Dermis blood vessel endothelial cell (primary cell): ENCODE measurements at places on chromosomes 2 and 18. TPM values are rescaled to one million over a fixed set of nuclear protein-coding genes. Genes with fewer than 3 reads are reported as not detected.

CD8B gene
- total RNA-seq, result not detected in 2 replicates

SPC25 gene
- total RNA-seq, result 2.6 and 6.4 TPM in 2 replicates

GRCh38 chr2:240151477-240152031 is 11.1 kb upstream of the OTOS start:
- no peak for DNase-seq

DNA sequence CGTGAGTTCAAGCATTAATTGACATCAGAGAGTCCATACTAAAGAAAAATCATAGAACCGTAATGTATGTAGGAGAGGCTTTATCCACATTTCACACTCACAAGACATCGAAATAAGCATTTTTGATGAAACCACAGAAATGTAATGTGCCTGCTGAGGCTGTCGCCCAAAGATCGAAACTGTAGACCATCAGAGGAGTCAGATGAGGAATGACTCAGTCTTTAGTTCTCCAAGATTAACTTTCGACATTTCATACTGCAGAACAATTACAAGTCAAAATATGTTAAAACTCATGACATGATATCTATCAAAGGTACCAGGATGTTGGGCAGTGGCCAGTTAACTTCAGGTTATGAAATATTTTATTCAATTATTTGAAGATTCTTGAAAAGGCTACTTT is 79.6 kb downstream of the RAB31 start:
- DNase-seq, result no peak

GRCh38 chr2:23645230-23645808 is 260.3 kb downstream of the KLHL29 start:
- DNase-seq, result no peak

DNA sequence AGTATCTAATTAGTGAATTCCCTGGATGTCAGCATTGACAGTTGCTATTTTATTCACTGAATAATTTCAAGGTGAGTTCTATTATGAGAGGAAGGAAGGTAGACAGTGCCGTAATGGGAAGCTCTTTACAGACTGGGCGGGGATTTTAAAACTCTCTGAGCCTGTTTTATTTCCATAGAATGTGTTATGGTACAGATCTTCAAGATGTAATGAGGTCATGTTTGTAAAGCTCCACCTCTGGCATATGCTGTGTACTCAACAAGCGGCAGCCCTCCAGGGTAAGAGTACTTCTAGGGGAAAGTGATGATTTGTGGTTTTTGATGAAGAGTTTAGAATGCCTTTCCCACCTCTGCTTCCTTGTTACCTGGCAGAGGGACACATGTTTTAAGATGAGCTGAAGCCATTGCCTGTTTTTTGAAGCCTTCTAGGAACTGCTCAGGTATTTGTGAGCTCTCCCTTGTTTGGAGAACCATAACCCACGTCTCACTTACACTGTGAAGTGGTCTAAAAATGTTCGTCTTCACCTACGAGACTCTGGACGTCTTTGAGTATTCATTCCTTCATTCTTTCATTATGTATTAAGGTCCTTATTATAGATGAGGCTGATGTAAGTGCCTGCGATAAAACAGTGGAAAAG is 251.2 kb downstream of the PTGR3 start:
- no peak for DNase-seq

DNA sequence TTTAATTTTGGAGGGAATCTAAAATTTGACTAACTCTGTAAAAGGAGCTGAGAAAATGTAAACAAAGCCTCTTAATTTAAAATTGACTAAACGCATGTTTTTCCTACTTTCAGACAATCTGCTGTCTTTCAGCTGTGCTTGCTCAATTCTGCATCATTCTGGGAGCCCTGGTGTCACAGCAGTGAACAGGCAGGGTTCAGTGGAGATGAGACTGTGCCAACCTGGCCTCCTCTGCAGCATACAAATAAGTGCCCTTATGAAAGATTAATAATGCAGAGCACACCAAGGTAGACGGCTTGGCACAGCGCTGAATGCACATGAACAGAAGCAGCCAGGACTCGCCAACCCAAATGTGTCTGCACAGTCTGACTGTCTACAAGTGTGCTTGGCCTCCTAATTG is 222.0 kb upstream of the CHAC2 start:
- no peak for DNase-seq

DNA sequence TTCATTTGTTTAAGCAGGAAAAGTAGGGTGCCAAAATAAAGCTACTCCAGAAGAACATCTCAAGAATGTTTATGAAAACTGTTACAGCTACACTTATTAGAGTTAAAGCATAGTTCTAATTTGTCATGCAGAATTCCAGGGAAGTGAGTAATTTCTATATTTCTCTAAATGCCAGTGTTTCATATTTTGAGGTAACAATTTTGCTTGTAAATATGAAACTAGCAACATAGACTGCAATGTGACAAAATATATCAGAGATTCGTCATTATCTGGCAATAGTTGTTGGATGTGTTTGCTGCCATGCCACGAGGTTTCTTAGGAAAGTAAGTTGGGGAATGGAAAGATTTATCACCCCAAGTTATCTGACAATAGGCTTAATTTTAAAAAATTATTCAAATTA is 424.1 kb upstream of the ZEB2 start:
- peak; percentile 58 for DNase-seq

GRCh38 chr2:54310961-54311360 is 54.9 kb upstream of the TSPYL6 start:
- DNase-seq, result peak; percentile 47

DNA sequence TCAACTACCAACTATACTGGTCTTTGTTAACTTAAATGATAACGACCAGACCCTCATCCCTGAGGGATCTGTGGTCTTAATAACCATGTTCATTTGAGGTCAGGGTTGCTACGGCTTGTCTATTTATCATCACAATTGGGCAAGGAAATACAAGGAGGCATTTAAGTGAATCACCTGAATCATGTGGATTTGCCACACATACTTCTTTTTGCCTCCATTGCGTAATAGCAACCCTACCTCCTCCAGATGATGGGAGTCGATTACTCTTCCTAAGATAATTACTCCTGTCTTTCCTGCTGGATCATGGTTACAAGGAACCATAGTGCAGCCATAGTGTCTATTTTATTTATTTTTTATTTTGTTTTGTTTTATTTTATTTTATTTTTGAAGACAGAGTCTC is 42.2 kb downstream of the TAF4B start:
- DNase-seq, result no peak

GRCh38 chr2:109615637-109616144 is 1.5 kb downstream of the SOWAHC start:
- no peak for DNase-seq

FOXI3 gene
- not detected in 2 replicates for total RNA-seq

- peak; percentile 70 for DNase-seq
Measured at GRCh38 chr2:88187038-88187676, 17.0 kb downstream of the THNSL2 start.

DNA sequence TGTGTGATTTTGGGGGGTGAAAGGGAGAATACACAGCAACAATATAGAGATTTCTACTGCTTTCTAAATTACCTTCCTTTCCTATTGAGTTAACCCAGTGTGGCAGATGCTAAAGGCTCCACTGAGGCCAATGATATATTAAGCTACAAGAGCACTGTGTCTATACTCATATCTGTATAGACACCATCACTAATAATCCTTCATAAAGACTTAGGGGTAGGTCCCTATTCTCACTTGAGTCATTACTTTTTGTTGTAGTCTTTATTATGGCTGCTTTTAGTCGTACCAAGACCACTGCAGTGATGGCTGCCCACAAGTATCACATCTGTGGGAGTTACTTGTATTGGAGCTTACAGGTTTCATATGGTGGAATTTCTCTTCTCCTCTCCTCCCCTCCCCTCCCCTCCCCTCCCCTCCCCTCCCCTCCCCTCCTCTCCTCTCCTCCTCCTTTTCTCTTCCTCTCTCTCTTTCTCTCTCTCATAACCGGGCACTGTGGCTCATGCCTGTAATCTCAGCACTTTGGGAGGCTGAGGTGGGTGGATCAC is 637.6 kb downstream of the ADCYAP1 start:
- no peak for DNase-seq

CNTNAP5 gene
- total RNA-seq, result not detected in 2 replicates

DNA sequence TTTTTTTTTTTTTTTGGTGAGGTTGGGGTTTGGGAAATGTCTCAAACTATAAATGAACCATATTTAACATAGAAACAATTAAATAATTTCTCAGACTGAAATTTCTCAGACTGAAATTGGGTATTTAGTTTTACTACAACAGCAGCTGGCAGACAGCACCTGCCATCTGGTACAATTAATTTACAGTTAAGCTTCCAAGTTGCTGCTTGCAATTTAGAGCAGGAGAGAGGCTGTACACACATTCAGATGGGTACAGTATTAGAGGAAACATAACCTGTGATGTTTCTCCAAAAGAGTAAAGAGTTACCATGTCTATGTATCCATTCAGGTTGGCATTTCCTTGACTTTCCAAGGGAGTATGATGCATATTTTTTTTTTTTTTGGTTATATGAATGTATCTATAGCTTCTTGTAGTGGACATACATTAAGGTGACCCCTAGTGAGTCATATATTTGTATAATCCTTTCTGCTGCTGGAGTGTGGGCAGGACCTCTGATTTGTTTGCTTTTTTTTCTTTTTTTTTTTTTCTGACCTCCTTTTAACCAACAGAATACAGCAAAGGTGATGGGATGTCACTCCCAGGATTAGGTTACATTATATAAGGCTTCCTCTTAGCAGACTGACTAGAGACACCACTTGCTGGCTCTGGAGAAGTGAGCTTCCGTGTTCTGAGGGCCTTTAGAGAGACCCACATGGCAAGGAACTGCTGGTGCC is 201.7 kb downstream of the PTH2R start:
- no peak for DNase-seq

GRCh38 chr2:204364860-204365535 is 180.3 kb upstream of the PARD3B start:
- no peak for DNase-seq

LIPG gene
- 1.9 and 54.6 TPM in 2 replicates for total RNA-seq

DNA sequence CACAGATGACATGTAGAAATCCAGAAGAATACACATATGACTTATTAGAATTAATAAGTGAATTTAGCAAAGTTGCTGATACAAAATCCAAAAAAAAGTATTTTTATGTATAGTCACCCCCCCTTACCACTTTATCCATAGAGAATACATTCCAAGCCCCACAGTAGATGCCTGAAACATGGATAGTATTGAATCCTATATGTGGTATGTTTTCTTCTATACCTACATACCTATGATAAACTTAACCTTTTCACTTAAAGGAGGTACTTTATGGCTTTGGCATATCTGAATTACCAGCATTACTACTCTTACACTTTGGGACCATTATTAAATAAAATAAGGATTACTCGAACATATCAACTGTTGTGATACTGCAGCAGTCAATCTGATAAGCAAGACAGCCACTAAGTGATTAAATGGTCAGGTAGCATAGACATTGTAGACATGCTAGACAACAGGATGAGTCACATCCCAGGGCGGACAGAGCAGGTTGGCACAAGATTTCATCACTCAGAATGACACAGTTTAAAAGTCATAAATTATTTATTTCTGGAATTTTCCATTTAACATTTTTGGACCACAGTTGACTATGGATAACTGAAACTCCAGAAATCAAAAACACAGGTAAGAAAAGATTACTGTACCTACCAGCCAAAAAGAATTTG is 208.2 kb upstream of the CHAC2 start:
- no peak for DNase-seq

NDUFS1 gene
- total RNA-seq, result 173 and 195 TPM in 2 replicates

GRCh38 chr2:235357881-235358280 is 136.0 kb upstream of the AGAP1 start:
- DNase-seq, result no peak

DNA sequence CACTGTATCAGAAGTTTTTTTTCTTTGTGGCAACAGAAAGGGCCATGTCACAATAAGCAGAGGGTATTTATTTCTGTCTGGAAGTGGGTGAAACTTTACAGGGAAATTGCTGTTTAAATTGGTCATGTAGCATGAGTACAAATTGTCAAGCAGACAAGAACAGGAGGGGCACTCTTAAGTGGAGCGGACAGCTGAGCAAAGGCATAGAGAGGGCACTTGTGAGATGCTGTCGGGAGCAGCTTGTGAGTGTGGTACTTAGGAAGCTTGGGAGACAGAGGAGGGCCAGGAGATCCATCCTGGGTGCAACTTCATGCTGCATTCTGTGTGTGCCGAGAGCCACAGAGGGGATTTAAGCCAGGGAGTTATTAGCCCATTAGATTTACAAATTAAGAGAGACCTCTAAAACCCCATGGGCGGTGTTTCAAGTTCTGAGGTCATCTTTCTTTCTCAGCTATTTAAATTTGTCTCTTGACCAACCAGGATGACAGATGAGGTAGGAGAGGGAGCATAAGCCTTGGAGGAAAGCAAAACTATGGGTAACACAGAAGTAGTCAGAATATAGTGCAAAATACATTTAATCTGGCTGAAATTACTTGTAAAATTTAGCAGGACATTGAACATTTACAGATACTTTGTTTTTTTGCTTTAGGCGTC is 30.4 kb downstream of the INPP4A start:
- DNase-seq, result no peak

NEDD4L gene
- 15.1 and 26.4 TPM in 2 replicates for total RNA-seq

- DNase-seq, result no peak
Measured at GRCh38 chr2:143906850-143907249, 613.1 kb downstream of the ZEB2 start.

- DNase-seq, result peak; percentile 10
Measured at GRCh38 chr2:197673106-197673505, 2.3 kb downstream of the RFTN2 start.

DNA sequence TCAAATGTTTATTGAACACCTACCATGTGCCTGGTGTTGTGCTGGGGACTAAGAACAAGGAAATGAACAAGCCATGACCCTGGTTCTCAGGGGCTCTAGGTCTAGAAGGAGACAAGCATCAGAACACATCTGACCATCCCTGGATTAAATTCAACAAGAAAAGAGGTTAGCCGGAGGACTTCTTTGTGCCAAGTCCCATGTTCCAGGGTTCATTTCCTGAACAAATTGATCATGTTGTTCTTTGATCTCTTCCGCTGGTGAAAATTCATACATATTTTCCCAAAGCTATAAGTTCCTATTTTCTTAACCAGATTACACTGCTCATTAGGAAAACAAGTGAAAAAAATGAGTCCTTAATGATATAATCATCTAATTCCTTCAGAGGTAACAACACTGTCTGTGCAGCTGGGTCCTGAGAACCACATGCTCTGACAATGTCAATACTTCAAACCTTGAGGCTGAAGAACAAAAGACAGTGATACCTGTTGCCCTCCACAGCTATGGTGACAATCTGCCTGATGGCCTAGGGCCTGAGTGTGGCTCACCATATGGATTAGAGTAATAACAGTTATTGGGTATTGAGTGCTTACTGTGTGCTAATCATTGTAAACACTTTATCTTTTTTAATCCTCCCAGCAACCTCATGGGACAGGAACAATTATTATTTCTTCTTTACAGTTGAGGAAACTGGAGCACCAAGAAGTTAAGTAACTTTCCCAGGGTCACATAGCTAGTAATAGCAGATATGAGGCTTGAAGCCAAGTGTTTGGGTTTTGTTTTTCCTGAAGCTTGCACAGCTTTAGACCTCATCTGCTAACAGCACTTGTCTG is 24.6 kb upstream of the INO80C start:
- peak; percentile 33 for DNase-seq

PLGLB1 gene
- total RNA-seq, result 0.84 and 2.6 TPM in 2 replicates
